Tongue (tissue), 3 donors: ENCODE measurements at places on chromosomes 6 and 20.
A peak's percentile ranks its signal among the peaks of the same experiment; 100 is the strongest.

DNA sequence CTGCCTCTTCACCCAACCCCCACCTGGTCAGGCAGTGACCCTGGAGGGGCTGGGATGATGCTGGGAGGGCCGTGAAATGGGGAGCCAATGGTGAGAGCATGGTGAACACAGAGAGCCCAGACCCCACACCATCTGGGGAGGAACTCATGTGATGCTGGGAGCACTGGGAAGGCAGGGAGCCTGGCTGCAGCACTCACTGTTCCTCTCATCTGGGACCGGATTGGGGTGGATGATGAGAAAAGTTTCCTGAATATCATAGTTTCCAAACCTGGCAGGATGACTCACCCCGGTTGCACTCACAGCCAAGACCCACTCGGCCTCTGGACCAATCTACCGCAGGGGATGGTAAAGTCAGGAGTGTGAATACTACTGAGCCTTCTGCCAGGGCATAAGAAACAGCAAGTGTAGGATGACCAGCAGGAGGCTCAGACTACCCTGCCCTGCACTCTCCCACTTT, 21.8 kb downstream of the ULBP1 start:
- DNase-seq: no peak

DNA sequence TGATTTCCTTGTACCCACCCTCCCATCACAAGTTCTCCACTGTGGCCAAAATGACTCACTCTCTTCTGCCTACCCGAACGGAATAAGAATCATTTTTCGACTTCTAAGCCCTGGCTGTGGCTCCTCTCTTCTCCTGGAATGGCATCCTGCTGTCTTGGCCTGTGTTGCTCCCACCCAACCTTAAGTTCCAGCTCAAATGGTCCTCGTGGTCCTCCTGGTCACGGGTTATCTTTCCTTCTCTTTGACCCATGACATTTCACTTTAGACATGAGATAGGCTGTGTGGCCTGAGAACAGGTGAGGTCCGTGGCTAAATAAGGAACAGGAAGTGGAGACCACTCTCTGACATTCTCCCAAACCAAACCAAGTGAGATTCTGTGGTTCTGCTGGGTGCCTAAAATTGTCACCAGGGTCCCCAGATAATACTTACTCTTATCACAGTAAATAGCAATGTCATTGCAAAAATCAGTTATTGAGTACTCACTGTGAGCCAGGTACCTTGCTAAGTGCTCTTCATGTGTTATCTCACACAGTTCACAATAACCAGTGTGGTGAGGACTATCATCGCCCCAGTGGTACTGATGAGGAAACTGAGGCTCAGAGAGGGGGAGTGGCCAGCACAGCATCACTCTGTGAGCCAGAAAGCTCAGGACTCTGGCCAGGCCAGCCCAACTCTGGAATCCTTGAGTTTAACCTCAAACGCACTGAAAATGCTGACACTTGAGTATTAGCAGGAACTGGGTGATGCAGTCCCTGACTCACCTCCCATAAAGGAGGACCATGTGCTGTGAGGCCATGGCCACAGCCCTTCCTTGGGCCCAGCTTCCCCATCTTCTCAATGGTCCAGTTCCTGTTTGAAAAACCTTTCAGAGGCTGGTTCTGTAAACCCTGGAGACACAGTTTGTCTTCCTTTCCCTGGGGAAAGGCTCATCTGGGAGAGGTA, 74.8 kb upstream of the SIRPA start:
- DNase-seq: no peak

DNA sequence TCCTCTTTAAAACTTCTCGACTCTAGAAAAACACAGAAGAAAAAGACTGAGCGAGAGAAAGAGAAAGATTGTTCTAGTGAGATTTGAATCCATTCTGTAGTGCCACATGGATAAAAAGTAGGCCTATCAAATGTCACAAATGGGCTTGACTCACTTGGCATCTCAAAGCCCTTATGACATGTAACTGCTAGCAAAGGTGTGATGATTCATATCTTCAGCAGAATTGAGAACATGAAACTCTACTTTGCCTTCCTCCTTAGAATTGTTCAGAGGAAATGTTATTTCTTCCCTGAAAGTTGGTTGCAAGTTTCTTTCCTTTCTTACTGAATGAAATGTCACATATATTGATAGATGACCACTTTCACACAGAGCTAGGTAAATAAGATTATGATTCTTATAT, 40.4 kb upstream of the DUSP22 start:
- DNase-seq: no peak

- no peak for DNase-seq
Measured at GRCh38 chr6:154993026-154993425, 2.1 kb upstream of the TIAM2 start.

DNA sequence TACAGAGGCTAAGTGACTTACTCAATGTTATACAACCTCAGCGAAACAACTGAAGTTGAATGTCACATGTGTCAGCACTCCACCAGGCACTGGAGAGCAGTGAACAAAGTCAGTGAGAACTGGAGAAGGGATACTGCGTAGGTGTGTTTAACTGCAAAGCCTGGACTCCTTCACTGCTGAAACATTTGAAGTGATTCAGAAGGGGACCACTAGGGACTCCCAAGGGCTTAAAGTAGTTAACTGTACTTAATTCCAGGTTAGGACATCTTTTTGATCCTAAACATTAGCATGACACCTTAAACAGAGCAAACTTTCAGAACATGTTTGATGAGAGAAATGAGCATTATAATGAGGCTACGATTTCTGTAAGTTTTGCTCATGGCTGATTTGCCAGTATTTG, 45.0 kb upstream of the ZBTB24 start:
- DNase-seq: no peak

- DNase-seq: peak; percentile 52
Measured at GRCh38 chr20:39876976-39877635, 811.9 kb downstream of the MAFB start.

GRCh38 chr6:79240509-79240908, 6.0 kb upstream of the HMGN3 start:
- DNase-seq: no peak

- no peak for DNase-seq
Measured at GRCh38 chr6:148850964-148851363, 104.1 kb downstream of the UST start.

DNA sequence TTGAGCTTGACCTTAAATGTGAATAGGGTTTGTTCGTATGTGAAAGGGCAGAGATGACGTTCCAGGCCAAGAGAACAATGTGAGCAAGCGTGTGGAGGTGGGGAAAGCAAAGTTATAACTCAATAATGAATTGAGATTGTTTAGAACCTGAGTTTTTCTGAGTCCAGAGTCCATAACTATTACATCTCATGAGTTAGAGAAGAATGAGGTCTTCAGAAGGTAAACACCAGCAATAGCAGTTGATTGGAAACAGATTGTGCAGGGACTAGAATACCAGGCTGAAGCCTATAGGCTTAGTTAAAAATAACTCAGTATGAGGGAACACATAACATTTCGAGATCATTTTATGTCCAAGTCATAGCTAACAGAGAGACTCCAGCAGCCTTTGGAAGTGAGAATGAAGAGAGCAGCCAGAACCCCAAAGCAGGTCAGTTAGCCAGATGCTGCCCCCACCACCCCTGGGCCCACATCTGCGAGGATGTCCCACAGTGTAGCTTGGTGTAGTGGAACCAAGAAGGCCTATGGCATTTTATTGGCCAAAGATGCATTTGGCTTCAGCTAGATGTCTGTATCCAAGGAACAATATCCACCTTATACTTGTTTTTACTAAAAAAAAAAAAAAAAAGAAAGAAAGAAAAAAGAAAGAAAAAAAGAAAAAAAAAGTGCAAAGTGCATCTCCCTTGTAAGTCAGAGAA, 121.7 kb downstream of the TNFRSF21 start:
- peak; percentile 38 for DNase-seq

GRCh38 chr20:25158043-25158442, 37.5 kb upstream of the ENTPD6 start:
- DNase-seq: no peak

- DNase-seq: no peak
Measured at GRCh38 chr6:116624036-116624805, 7.9 kb downstream of the RSPH4A start.

DNA sequence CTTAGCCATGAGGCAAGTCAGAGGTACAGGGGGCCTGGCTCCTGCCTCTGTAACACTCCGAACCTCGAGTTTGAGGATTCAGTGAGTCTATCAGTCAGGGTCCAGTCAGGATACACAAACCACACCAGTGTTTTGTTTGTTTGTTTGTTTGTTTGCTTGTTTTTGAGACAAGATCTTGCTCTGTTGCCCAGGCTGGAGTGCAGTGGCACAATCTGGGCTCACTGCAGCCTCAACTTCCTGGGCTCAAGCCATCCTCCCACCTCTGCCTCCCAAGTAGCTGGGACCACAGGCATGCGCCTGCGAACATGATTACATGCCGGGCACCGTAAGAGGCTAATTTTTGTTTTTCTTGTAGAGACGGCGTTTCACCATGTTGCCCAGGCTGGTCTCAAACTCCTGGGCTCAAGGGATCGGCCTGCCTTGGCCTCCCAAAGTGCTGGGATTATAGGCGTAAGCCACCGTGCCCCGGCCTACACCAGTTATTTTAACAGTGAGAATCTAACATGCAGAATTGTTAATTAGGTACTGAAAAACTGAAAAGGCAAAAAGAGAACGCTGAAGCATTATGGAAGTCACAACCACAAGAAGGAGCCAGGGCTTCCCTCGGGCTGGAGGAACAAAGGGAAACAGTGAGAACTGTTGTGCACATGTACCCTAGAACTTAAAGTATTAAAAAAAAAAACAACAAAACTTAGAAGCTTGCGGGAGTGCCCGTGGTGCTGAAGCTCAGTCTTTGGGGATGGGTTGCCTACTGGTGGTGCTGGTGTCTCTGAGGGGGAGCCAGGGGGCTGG, 40.4 kb downstream of the SRSF3 start:
- no peak for DNase-seq

- no peak for DNase-seq
Measured at GRCh38 chr20:49993301-49993751, 10.5 kb downstream of the SNAI1 start.

DNA sequence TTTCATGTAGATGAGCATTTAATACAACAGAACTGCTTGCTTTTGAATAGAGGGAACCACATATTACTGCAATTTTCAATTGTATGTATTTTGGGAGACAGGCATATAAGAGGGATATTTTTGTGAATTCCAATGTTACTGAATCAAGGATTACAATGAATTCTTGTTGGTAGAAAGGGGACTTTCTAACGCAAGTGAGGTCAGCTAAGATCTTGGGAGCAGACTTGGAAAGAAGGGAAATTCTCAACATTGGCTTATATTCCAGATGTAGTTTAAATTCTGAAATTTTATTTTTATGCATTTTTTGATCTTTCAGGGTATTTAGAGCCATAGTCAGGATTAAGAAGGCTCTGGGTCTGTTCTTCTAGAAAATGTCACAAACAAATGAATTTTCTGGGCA, 43.3 kb upstream of the CTAGE9 start:
- DNase-seq: no peak

DNA sequence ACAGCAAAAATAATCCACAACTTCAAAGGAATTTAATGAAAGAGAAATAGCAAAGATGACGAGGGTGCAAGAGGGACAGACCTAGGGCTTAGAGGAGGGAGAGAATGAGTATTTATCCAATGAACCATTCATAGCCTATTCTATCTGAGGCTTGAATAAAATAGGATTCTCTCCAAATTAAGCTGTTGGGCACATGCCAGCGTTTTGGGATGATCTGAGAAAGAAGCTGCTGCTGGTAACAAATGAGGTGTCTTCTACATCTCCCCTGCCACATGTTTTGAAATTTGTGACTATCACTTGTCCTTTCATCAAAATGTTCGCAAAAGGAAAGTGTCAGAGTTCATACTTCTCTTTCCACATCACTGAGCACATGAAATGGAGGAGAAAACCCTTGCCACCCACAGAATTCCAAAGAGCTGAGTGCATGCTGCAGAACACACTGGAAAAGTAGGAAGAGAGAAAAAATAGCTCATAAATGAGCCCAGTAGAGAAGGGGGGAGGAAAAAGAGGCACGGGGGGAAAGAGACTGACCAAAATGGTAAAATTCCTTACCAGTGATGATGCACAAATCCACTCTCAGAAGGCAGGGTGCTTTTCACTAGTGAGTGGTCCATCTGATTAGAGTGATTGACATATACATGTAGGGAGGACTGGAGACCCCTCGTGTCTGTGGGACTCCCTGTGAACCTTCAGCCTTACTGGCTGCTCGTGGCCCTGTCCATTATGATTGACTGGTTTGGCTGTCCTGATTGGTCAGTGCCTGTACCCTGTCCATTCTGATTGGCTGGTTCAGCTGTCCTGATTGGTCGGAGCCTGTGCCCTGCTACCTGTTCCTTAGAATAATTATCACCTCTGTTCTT, 180.5 kb downstream of the OGFRL1 start:
- DNase-seq: no peak
